Activated gamma-delta T cell (primary cell): ENCODE measurements at places on chromosomes 12 and 14.

DNA sequence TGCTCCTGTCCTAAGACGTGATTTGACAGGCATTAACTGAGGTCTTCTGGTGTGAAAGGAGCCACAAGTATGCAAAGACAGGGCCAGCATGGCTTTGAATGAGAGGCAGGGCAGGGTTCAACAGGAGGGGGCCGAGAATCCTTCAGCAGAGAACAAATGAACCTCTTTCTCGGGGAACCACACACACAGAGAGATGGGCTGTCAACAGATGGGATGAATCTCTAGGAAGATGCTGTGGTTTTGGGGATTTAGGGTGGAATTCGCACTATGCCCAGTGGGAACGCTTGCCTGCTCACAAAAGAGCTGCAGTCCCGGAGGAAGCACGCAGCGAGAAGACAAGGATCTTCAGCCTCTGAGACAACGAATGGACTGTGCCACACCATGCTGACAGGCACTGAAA, 513.4 kb downstream of the GLT1D1 start:
- DNase-seq, result no peak

GRCh38 chr12:65094722-65095121, 26.4 kb downstream of the WIF1 start:
- no peak for DNase-seq

DNA sequence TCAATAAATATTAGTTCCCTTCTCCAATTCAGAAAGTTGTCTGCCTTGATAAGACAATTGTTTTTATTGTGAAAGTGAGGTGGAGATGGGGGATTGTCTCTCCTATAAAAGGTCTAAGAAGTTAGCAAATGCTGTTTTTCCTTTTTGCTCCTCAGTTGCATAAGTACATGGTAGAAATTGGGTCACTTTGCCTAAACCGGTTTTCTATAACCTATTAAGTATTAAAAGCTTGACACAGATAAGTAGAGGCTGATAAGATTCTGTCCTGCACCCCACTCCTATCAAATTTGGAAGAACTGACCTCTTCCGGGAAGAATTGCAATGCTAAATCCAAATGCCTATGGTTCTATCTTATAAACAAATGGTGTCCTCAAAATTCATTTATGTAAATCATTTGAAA, 7.0 kb downstream of the SLCO1B1 start:
- no peak for DNase-seq

GRCh38 chr14:105316968-105317510, 2.5 kb downstream of the PACS2 start:
- DNase-seq, result no peak

- no peak for DNase-seq
Measured at GRCh38 chr14:30572237-30572636, 13.3 kb downstream of the G2E3 start.
